ENCODE measurements at places on chromosomes 13 and 19. TPM values are rescaled to one million over a fixed set of nuclear protein-coding genes. Genes with fewer than 3 reads are reported as not detected.
A peak's percentile ranks its signal among the peaks of the same experiment; 100 is the strongest.

NFIC gene
- 30.3 TPM for total RNA-seq

C19orf18 gene
- total RNA-seq: 0.76 TPM

RFPL4A gene
- total RNA-seq: not detected

PODNL1 gene
- total RNA-seq: not detected

IL12RB1 gene
- total RNA-seq: 39.3 TPM

ZNF784 gene
- total RNA-seq: 7.4 TPM

IER2 gene
- 148 TPM for total RNA-seq

GRCh38 chr13:50626101-50626547 lies 217.4 kb downstream of the DLEU7 start:
- no peaks in the 10 kb centered on the region for H3K4me1 ChIP-seq
- no peaks in the 10 kb centered on the region for H3K36me3 ChIP-seq
- DNase-seq: no peak
- no peaks in the 10 kb centered on the region for H3K27me3 ChIP-seq

GRCh38 chr13:46124531-46124966 lies 19.7 kb upstream of the CPB2 start:
- peak; percentile 41 for DNase-seq
- peaks cover 44% of the 10 kb centered on the region for H3K4me1 ChIP-seq
- H3K27me3 ChIP-seq: no peaks in the 10 kb centered on the region
- no peak overlapping the region for H3K4me3 ChIP-seq
- peak overlapping the region; percentile 32 for H3K27ac ChIP-seq

DNA sequence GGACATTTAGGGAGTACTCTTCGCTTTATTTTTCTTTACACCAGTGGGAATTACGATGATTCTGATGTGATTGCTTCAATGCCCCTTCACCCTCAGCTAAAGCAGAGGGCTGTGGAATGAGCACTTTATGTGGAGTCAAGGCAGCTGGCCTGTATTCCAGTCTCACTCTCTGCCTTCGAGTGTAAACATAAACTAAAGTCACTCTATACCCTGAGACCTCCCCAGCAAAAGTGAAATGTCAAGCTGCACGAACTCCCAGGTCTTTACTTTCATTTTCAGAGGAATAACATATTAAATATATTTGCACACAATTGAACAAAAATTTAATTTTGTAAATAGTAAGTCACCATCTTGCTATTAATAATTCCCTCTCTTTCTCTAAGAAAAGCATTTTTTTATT lies 557.1 kb downstream of the DACH1 start:
- DNase-seq: no peak
- no peaks in the 10 kb centered on the region for H3K27me3 ChIP-seq
- no peak overlapping the region for H3K4me3 ChIP-seq
- no peaks in the 10 kb centered on the region for H3K36me3 ChIP-seq

- H3K4me3 ChIP-seq: no peak overlapping the region
- no peaks in the 10 kb centered on the region for H3K27me3 ChIP-seq
- H3K36me3 ChIP-seq: no peaks in the 10 kb centered on the region
- no peak overlapping the region for H3K27ac ChIP-seq
These were observed 2.8 kb upstream of the SIGLECL1 start for GRCh38 chr19:51247972-51248590.

- peak overlapping the region; percentile 100 for H3K4me3 ChIP-seq
- peak overlapping the region; percentile 88 for H3K27ac ChIP-seq
- DNase-seq: no peak
- H3K36me3 ChIP-seq: no peaks in the 10 kb centered on the region
- H3K27me3 ChIP-seq: no peaks in the 10 kb centered on the region
- peaks cover 63% of the 10 kb centered on the region for H3K4me1 ChIP-seq
These were observed 610 bp downstream of the ZNF791 start for GRCh38 chr19:12611361-12611699.

DNA sequence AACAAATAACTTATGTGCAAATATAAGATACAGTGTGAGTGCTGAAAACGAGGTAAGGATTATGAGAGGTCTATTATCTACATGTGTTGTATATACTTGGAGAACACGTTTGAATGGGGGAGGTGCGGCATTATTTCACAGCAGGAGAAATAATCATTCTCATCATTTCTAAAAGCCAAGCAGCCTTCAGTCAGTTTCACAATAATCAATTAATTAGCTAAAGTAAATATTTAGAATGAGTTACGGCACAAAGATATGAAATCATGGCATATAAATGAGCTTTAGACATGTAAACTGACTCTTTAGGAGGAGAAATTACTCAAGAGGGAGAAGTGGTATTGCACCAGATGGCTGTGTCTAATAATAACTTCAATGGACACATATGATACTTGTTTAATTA lies 366.6 kb downstream of the DNAJC15 start:
- no peaks in the 10 kb centered on the region for H3K27me3 ChIP-seq

DNA sequence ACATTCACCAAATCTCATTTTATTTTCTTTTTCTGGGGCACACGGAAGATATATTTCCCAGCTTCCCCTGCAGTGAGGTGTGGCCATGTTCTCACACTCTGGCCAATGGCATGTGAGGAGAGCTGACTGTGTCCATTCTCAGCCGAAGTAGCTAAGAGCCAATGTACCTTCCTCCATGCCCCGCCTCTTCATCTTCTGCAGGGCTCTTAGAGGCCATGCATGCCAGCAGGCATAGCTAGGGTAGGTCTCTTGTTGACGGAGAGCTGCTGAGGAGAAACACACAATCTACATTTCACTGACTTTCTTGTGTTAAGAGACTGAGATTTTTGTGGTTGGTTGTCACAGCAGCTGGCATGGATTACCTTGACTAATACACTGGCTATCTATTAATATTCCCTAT lies 9.8 kb upstream of the MICU2 start:
- no peak for DNase-seq
- no peak overlapping the region for H3K4me3 ChIP-seq
- no peaks in the 10 kb centered on the region for H3K36me3 ChIP-seq
- H3K27me3 ChIP-seq: peaks cover 4% of the 10 kb centered on the region
- no peaks in the 10 kb centered on the region for H3K4me1 ChIP-seq
